Stimulated activated CD8-positive, alpha-beta memory T cell treated with anti-CD3 and anti-CD28 coated beads, Interleukin-4, amount 100 ng/mL, for 1 hour (primary cell): ENCODE measurements at places on chromosomes 2 and 18.

DNA sequence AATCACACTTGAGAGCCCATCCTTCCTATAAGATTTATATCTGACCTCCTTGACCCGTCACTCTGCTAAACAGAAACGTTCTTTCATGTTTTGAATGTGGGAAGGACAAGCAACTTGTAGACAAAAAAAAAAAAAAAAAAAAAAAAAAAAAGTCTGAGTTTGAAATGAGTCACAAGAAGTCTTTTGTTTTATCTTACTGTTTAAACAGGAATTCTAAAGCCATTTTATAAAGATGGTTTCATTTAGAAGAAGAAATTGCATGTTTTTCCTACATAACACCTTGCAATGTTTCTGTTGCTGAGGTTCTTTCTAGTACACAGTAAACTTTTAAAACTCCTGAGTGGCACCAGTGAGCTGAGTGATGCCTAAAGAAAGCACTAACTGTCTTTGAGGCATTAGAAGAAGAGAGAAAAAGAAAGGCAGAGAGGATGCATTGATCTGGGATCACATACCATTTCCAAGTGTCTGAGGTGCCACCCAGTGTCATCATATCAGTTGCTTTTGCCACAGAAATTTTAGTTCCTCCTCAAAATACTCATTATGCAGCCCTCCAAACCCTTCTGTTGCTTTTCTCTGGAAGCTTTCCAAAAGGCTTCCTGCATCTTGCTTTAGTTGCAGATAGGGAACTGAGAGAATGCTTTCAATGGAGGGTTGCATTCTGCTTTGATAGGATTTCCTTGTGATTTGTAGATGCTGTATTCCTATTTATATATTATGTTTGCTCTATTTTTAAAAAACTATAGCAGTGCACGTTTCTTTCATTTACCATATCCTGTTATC, 69.1 kb downstream of the ACVR2A start:
- DNase-seq: no peak

- DNase-seq: no peak
These were observed 145.5 kb upstream of the OSR1 start for GRCh38 chr2:19503915-19504314.

DNA sequence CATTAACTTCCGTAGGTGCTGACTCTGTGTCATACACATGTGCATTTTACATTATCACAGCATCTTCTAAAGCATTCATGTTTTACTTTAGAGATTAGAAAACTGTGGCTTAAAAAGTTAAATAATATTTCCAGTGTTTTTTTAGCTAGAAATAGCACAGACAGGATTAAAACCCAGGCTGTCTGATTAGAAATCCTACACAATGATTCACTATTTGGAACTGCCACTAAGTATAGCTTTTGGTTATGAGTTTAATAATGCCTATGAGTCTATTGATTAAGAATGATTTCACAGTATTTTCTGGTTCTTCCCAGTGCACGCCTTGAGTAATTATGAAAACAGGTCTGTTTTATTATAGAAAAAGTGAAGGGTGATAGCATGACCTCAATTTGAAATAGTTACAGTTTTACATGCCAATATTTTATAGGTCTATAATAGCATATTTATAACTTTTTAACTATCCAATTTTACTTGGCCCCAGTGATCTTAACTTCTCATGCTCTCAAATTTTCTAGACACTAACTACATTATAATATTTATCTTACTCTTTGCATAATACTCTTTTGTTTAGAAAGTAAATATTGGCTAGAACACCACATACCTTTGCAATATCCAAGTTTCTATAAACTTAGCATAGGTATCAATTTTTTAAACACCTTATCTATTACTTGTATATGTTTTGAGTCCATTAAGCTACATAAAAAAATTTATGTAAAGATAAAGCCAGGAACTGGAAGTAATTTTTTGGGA, 313.2 kb downstream of the RND3 start:
- DNase-seq: no peak

DNA sequence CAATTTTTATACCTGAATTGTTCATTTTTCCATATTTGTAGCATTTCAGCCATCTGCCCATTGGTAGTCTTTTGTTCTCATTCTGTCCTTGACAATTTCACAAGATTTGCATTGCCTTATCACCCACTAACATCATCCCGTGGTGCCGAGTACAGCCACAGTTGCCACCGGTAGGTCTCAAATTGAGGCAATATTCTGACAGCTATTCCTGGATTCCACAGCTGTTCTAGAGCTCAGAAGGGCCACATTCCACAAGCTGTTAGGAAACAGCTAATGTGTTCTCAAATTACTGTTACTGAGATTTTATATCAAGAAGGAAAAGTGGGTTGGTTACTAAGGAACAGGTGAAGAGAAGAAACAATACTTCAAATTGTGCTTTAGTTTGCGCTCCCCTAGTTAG, 178.8 kb downstream of the RPRM start:
- no peak for DNase-seq

DNA sequence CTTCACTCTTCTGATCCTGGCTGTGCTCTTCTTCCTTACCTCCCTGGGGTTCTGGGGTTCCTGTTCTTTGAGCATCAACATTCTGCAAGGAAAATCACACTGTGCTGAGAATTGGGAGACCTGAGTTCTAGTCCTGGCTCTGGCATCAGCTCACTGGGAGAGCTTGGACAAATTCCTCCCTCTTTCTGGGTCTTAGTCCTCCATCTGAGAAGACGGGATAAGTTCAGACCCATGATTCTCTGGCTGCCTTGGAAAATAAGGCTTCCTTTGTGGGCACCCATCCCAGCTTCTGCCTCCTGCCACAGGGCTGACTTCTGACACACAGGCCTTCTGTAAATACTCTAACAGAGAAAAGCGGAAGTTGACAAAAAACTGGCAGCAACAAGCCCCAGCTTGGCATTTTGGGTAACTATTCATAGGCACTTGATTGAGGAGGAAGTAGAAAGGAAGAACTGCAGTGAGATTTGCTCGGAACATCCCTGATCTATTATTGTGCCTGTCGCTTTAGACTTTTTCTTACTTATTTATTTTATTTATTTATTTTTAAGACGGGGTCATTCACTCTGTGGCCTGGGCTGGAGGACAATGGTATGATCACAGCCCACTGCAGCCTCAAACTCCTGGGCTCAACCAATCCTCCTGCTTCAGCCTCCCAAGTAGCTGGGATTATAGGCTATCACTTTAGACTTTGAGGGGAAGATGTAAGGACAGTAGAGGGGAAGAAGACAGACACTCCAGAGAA, 7.9 kb downstream of the PCBP1 start:
- DNase-seq: no peak

DNA sequence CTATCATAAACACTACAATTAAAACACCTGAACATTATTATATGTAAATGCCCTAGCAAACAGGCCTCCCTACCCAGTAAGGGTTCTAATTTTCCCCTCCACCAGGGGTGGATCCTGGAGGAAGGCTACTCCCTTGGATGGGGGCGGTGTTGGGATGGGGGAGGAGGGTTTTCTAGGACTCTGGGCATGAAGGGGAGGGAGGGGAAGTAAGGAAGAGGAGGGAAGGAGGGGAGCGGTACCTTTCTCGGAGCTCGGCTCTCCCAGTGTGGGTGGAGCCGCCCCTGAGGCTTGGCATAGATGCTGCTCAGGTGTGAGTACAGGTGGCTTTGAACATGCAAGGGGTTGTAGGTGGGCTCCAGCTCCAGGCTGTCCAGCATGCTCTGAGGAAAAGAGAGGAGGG, 5.4 kb downstream of the DOK1 start:
- no peak for DNase-seq

DNA sequence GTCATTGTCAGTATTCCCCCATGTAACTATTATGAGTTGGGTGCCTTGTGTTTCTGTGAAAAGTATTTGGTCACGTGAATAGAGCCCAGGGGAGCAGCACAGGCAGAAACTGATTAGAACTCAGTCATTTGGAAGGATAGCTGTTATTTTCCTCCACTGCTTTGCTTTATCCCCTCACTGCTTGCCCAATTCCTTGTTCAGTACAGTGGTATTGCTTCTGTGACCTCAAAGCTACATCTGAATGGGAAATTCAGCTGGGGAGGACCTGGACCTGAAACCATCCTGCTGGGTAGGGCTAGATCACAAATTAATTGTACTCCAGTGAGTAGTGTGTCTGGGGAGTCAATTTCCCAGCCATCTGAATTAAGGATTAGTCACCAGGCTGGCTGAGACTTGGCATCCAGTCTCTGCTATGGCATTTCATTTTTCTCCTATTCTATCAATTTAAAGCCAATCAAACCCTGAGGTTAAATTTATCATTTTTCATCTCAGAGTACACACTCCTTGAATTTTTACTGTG, 1231.6 kb upstream of the GYPC start:
- DNase-seq: no peak

GRCh38 chr2:135775420-135775819, 33.8 kb downstream of the UBXN4 start:
- DNase-seq: no peak

- no peak for DNase-seq
These were observed 204.9 kb downstream of the ASB1 start for GRCh38 chr2:238631491-238632180.

DNA sequence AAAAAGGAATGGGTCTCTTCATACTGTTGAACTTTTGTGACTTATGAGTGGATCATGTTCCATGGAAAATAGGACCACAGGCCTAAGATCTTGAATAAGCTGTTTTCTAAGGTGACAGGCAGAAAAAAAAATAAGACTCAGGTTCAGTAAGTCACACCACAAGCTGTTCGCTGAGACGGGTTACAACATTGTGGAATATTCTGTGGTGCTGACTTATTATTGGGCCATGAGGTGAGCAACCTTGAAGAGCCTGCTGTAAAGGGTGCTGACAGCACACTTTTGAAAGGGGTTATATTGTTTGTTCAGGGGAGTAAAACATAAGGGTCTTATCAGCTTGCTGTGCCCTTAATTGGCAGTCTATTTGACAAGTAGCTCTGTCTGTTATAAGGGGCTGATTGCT, 439.8 kb upstream of the SLC14A2 start:
- DNase-seq: no peak

DNA sequence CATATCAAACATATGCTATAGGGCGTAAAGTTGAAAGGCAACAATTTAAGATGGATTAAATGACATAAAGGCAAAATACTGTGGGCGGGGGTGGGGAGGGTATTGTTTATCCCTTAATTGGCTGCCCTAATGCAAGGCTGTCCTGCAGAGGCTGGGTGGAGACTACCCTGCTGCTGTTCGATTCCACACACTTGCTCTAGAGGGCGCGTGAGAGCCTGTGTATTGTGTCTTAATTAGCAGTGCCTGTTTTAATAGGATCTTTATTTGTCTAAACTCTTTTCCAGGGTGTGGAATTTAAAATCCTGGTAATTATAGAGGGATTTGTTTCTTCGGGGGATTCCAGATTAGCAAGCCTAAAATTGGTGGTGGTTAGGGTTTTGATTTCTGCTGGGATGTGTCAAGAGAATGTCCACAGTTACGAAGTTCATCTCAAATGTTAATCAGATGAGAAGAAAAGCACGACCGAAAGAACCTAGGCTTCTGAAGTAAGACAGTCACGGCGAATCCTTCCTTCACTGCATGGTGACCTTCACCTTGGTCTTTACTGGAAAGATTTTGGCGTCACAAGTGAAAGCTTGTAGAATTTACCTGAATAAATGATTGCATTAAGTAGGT, 103.5 kb upstream of the MAP3K20 start:
- no peak for DNase-seq

DNA sequence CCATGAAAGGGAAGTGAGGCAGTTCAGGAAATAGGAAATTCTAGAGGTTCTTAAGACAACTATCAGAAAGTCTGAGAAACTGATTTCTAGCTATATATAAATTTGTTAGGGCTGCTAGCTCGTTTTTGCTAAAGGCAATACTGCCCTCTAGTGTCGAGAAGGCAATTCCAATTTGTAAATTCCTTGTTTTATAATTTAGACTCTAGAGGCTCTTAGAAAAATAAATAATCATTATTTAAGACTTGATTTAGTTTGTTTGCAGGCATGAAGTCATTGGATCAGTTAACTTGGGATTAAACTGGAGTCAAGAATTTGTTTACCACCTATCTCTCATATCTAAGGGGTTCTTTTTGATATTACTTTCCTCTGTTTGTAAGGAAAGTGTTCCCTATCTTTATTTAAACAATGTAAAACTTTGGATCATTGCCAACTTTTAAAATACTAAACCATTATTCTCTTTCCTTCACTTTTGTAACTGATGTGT, 66.2 kb downstream of the ACVR2A start:
- no peak for DNase-seq

- no peak for DNase-seq
These were observed 6.8 kb upstream of the COX7A2L start for GRCh38 chr2:42367835-42368234.

DNA sequence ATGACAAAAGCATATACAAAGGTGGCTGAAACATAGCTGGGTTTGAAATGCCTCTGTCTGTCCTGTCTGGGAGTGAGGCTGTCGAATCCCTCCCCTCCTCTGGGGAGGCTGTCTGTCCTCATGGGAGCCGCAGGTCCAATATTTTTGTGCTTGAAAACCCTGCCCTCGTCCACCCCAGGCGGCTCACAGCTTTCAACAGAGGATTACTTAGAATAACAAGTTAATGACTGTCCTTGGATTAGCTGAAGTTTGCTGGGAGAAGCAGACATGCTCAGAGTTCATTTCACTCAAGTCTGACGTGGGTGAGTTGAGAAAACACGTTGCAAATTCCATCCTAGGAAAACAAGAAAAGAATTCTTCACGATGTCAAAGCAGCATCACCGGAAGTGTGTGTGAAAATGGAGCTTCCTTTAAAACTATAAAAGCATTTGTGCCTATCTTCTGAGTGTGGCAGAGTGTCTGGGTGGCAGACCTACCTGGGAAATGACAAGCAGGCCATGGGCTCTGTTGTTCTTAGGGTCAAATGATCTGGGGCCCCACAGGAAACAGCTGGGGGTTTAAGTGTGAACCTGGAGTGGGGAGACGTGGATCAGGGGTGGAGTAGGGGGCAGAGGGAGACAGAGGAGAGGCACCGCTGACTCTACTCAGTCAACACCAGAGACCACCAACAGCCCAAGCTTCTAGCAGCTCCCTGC, 77.1 kb downstream of the DDX1 start:
- DNase-seq: no peak

- DNase-seq: no peak
These were observed 131.2 kb downstream of the ASB1 start for GRCh38 chr2:238557936-238558335.

DNA sequence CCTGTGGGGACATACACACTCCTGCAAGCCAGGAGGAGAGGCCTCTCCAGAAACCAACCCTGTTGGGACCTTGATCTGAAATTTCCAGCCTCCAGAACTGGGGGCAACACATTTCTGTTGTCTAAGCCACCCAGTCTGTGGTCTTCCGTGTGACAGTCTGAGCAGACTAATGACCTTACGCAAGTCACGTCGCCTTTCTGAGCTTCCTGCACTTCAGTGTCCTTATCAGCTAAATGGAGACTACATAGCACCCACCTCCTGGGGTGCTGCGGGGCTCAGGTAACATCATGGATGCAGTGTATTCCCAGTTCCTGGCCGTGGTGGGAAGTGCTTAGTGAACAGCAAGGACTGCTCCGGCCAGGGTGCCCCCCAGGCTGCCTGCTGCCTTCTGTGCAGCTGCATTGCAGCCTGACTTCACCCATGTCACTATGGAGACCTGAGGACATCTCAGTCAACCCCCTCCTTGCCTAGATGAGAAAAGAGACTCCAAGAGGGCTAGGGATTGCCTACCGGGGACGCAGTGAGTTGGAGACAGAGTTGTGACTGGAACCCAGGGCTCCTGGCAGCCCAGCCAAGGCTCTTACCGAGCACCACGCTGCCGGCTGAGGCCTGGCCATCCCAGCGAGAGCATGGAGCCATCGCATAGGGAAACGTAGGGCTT, 61.2 kb upstream of the FZD5 start:
- no peak for DNase-seq
